Activated naive CD4-positive, alpha-beta T cell treated with anti-CD3 and anti-CD28 coated beads, Interleukin-2, amount 50 U/mL, for 72 hours (primary cell): ENCODE measurements at places on chromosomes 2 and 18.

GRCh38 chr2:72602711-72603110, 223.1 kb downstream of the EXOC6B start:
- no peak for DNase-seq

GRCh38 chr2:226524381-226524843, 275.2 kb downstream of the IRS1 start:
- no peak for DNase-seq

GRCh38 chr2:1819419-1819818, 75.1 kb upstream of the PXDN start:
- no peak for DNase-seq

DNA sequence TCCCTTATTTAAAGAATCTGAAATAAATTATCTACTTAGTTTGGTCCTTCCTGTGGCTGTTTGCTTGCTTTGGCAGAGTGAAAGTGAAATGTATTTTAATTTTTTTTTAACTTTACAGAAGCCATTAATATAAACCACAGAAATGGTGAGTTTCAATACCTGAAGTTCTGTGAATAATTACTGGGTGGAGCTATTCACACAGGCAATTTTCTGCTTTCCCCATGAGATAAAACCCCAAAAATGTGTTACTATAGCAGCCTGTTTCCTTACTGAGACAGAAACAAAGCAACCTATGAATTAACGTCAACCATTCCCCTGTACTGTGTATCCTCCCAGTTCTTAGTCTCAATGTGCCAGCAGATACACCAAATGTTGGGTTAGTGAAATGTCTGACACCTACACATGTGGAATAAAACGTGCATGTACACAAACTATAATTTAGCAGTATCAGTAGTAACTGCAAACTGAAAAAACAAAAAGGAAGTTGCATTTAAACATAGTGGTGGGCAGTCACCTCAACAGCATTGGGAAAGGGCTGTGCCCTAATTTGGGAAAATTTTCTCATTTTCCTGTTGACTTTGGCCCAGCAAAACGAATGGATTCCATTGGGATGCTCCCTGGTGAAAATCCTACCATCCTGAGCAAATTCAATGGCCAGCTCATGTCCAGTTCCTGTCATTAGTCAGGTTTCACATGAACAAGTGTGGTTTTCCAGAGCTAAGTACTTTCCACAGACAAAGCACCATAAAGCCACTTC, 73.1 kb upstream of the RMDN2 start:
- no peak for DNase-seq

DNA sequence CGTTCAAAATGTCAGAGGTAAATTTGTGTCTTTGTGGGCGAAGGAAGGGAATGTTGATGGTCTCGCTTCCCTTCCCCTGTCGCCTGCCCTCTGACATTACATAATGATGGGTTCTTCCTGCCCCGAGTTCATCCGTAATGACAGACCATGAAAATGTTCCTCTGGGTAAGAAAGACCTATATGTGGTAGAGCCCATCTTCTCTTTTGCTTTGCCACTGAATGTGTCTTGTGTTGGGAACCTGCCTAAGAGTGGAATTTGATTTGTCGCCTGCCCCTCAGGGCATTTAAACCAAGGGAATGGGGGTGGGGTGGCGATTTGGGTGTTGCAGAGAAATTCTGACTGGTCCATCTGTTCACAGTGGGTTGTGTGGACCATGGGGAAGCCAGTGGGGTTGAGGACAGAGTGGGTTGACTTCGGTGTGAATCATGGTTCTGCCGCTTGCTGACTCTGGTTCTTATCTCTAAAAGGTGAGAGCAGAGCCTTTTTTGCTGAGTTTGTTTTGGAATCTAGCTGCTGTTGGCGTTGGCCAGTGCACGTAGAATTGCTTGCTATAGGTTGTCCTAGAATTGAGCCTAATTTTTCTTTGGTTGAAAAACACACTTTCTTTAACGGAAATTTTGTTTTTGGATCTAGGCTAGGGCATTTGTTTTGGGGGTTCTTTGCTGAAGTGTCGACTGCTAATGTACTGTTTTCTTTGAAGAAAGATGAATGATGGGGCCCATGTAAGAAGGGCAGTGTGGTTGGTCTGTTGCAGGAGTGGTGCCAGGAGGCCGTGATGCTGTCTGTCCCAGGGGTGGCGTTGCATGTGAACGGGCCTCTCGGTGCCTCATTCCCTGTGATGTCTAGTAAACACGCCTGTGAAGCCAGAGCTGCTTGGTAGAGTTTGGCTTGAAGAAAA, 1.3 kb downstream of the INPP4A start:
- DNase-seq: no peak

DNA sequence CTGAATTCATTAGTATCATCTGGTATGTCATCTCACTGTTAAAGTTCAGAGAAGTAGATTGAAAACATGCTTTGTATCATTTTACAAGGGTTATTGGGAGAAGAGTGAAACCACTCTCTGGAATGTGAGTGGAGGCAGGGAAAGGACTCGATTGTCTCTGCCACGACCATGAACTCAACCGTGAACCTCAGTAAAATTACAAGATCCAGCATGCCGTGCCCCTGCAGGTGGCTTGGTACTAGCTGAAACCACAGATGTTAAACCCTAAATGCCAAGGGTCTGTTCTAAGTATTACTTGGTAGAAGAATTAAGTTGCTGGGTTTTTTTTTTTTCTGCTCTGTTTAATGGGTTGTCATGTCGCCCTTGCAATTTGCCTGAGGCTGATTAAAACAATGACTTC, 197.2 kb downstream of the MYO3B start:
- DNase-seq: no peak

DNA sequence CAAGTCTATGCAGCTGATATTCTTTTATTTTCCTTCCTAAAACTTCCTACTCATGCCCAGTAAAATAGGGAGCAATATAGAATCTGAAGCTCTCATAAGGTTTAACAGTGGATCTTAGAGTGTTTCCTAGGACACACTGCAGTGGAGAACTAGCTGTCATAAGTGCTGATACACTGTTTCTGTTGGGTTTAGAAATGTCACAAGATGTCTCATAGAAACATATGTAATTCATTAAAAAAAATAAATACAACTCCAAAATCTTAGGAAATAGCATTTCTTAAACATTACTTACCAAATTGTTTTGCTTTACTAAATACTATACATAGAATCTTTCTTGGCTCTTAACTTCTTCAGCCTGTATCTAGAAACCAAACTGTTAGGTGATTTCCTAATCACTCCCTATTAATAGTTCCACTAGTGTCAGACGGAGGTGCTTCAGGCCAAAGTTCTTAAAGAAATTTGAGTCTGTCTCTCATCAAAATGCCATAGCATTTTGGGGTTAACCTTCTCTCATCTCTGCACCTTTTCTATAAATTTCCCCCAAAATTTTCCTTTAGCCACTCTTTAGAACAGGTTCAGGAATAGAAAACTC, 93.7 kb downstream of the CERKL start:
- no peak for DNase-seq

GRCh38 chr2:158893026-158893425, 75.4 kb upstream of the TANC1 start:
- no peak for DNase-seq

DNA sequence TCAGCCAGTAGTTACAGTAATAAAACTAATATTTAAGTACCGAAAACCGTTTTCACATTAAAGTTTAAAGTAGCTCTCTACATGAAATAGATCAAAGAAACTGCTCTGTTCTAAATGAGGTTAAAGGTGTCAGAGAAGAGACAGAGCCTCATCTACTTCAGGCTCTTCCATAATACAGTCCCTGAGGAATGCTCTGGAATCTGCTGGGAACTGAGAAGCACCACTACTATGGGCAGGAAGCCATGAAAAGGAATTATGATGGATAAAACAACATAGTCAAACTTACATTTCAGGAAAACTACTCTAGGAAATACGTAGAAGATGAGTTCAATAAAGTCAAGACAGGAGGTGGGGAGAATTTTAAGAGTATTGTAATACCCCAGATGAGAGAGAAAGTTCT, 60.0 kb downstream of the ROCK1 start:
- no peak for DNase-seq

DNA sequence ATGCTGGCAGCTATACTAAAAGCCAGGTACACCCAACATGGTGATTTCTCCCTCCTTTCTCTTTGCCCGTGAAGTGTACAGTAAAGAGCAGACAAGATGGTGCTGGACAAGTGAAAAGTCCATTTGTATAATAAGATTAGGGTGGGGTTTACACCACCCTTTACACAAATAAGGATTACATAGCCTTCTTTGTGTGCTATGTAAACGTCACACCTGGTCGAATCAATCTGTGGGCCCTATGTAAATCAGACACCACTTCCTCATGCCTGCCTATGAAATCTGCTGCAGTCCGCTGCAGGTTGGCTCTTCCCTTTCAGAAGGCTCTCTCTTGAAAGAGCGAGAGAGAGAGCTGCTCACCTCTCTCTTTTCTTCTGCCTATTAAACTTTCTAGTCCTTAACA, 1054.3 kb upstream of the SLC39A10 start:
- no peak for DNase-seq

DNA sequence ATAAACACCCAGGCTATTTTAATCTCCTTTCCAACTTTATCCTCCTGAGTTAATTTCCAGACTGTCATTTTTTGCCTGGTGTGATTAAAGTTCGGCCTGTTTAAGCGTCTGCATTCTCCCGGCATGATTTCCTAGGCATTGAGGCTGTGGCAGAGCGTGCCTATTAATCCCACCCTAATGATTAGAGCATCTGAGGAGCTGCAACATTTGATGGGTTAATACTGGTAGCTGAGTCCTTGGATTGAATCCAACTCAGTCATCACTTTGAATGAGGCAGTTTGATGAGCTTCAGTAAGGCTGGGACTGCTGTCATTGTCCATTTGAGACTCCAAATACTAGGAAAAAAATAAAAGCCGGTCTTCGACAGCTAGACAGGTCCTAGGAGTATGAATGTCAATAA, 882.5 kb downstream of the SLC4A3 start:
- DNase-seq: no peak

DNA sequence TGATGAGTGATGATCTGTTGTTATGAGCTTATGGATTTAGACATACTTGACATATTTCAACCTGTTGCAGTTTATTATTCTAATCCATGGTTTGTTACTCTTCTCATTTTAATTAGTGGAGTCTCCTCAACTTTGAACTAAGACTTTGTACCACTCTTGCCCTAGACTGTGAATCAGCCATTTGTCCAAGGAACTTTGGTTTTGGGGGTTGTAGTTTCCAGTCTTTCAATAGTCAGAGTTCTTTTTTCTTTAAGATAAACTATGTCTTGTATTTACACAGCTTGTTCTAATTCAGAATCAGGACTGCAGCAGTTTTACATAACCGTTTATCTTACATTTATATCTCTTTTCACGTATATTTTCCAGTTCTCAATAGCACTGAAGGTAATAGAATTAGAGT, 133.6 kb downstream of the GULP1 start:
- no peak for DNase-seq

DNA sequence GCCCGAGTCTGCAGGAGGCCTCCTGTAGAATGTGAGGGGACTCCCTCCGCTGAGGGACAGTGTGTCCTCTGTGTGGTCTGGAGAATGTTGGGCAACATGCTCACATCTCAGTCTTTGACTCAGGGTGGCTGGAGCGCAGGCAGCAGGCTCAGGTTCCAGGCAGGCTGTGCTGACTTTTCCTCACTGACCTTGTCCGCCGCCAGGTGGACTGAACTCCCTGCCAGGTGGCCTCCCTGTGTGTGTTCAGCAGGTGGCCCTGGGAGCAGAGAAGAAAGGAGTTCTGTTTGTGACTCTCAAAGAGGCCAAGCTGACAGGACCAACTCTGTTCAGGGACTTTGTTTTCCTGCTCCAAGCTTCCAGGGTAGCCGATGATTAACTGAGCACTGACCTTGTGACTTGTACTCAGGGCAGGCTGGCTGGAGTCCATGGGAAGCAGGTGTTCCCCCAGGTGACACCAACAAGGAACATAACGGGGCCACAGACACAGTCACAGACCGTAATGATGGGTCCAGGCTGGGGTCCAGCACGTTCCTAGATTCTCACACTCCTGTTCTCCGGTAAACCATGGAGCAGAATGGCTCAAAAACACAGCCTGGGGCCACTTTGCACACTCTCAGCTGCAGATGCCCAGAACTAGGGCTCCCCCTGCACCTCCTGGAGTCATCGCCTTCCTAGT, 439.8 kb downstream of the RNF144A start:
- DNase-seq: no peak

DNA sequence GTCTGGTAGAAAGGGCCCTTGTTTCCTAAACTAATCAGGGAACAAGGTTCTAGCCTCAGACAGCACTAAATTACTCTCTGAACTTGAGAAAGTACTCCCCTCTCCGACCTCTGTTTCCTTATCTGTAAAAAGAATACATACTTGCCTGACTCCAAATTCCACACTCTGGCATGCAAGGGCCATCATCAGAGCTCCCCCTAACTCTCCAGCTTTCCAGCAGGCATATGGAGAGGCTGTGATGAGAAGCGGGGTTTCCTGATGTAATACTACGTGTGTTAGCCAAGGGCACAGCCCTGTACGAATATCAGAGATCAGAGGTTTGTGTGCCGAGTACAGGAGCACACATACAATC, 1.8 kb upstream of the EVA1A start:
- no peak for DNase-seq

DNA sequence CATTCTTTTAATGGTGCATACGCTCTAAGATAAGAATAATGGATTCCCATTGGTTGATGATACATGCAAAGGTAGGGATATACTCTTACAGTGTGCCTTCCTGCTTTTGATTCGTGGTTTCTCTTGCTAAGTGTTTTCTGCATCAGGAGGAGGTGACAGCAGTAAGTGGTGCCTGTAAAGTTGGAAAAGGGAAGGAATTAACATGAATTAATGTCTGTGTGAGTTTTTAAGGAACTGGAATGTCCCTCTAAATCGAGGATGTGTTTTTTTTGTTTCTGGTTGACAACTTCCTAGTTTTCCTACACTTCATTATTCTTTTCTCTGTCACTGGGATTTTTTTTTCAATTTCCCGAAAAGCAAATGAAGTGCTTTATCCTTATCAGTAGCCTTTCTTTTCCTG, 54.4 kb downstream of the CRIM1 start:
- no peak for DNase-seq
